A549 (cell line): ENCODE measurements at places on chromosomes 3 and 15. TPM values are rescaled to one million over a fixed set of nuclear protein-coding genes. Genes with fewer than 3 reads are reported as not detected.

SCN5A gene
- polyA plus RNA-seq: 0.09 to 0.16 TPM (median 0.13 TPM) in 3 replicates

GABRA5 gene
- polyA plus RNA-seq: 79.8 to 89.1 TPM (median 82.0 TPM) in 3 replicates

C3orf85 gene
- polyA plus RNA-seq: not detected in 3 replicates

CLPX gene
- 53.3 to 65.9 TPM (median 55.4 TPM) in 3 replicates for polyA plus RNA-seq

CHCHD6 gene
- 18.1 to 18.9 TPM (median 18.3 TPM) in 3 replicates for polyA plus RNA-seq

- DNase-seq: peak; percentile 25
Measured at GRCh38 chr15:43775411-43775965, 1.3 kb downstream of the ELL3 start.

DNA sequence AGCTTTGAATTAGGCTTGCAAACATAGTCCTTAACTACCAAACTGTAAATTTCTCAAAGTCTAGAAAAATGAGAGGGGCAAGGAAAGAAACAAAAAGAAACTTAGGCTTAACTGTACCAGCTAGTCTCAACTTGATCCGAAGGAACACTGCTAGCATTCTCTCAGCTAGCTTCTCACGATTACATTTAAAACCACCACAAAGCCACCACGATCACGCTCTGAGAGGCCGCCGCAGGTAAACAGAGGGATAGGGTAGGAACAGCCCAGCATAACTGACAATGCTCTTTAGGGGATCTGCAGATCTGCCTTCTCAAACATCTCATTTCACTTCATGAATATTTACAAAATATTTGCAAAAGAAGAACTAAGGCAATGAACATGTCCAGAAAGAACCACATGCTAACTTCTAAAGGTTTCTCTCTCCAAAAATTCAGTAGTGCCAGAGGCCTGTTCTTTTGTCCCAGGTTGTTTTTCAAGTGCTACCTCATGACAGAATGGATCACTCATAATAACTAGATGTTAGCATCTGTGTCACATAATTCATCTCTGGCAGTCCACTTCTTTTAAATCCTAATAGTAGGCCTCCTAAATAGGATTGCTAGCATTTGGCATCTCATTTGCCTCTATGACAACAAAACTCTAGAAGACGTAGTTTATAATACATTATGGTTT, 18.9 kb downstream of the VGLL4 start:
- DNase-seq: no peak

DNA sequence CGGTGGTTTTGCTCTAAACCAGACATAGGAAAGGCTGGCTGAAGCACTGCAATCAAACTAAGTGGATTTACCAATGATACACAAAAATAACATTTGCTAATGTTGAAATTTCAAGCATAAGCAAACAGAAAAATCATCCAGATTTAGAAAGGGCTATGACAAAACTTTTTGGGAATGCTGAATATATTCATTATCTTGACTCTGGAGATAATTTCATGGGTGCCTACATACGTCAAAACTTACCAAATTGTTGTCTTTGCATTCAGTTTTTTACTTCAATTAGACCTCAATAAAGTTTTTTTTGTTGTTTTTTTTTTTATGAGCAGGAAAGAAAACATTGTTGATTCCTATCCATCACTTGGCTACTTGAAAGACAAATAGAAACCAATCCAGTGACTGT, 140.8 kb downstream of the NR2E3 start:
- DNase-seq: no peak

DNA sequence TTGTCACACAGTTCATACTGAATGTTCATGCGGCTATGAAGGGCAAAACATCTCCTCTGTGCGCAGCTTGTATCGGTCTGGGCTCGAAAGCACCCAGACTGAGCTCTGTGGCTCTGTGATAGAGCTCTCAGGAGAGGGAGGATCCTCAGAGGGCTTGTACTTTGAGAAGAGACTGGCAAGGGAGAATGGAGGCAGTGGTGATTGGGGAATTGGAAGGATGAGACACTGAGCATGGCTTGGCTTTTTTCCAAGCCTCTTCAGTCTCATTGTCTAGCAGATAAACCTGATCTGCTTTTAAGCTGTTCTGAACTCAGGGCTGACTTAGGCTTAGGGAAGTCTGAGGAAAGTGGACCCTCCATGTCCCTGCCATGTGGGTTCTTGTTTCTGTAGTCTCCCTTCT, 43.0 kb downstream of the RAD54L2 start:
- no peak for DNase-seq

DNA sequence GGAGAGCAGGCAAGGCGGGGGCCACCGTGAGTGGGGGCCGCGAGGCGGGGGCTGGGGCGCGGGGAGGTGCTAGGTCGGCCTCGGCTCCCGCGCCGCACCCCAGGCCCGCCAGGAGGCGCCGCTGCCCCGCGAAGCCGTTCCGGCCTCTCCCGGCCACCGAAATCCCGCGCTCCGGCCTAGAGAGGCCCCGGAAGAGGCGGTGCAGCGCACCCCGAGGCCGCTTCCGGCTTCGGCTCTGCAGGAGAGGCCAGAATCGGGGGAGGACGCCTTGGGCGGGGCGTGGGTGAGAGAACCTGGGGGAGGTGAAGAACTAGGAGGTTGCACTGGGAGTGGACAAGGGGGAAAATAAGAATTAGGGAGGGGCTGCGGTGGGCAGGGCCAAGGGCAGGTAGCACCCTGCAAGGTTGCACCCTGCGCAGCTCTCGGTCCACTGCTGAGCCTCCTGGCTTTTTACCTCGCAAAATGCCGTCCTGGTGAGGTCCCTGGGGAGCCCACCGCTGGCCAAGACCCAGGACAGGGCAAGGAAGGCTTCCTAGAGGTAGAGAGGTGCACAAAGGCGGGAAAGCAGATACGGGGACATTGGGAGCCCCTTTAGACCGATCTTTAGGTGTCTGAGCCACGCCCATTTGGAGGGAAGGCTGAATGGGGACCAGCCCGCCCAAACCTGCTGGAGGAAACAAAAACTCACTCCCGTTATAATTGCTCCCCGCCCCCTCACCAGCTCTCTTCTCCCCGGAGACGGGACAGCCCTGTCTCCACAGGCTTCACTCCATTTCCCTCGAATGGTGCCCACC, 8.4 kb upstream of the GNAI2 start:
- DNase-seq: peak; percentile 87

DNA sequence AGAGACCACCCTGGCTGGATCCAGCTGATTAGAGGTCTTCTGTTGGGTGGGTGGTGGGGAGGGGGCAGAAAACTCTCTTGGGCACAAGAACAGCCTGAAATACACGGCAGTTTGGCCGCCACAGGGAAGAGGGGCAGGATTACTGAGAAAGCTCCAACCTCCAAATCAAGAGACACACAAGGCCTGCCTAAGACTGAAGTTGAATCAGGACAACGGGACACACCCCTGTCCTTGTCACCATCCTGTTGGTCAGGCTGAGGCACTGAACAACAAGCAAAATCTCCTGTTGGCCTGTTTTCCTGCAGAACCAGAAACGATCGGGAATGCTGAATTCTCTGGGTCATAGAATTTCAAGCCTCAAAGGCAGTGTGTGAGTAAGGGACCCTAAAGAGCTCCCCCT, 247.8 kb downstream of the FAM43A start:
- no peak for DNase-seq

DNA sequence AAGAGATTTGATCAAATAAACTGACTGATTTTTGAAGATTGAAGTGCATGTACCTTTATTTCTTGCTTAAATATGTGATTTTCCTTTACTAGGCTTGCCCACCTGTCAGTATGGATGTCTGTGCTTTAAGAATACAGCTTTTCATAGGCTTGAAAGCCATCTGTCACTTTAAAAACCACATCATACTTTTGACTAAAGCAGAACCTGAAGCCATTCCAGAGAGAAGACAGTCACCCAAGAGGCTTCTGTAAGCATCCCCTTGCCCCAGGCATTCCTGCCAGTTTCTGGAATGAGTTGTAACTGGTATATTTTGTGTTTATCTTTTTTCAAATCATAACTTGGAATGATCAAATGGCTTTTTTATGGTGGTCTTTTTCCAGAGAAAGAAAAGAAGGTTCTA, 24.0 kb downstream of the HPS3 start:
- DNase-seq: no peak

DNA sequence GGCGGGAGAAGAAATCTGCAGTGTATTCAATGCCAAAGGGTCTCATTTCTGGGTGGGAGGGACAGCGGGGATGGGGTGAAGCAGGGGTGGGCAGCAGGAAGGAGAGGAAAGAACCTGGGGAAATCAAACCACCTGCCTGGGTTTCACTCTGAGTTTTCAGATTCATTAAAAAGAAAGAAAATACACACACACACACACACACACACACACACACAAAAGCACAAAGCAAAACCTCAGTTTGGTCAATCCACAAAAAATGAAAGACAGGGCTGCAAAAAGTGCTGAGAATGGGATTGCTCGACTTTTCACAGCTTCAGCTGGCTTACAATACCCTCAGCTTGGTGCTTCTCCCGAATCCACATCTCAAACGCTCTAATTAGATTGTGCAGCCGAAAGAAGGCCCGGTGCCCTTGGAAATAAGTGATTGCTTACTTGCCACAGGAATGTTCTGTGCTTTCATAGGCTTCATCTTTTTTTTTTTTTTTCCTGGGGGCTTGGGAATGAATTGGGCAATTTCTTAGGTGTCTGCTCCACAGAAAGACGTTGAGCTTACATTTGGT, 370.5 kb downstream of the RORA start:
- no peak for DNase-seq

GRCh38 chr15:70187331-70187730, 89.6 kb upstream of the TLE3 start:
- no peak for DNase-seq

DNA sequence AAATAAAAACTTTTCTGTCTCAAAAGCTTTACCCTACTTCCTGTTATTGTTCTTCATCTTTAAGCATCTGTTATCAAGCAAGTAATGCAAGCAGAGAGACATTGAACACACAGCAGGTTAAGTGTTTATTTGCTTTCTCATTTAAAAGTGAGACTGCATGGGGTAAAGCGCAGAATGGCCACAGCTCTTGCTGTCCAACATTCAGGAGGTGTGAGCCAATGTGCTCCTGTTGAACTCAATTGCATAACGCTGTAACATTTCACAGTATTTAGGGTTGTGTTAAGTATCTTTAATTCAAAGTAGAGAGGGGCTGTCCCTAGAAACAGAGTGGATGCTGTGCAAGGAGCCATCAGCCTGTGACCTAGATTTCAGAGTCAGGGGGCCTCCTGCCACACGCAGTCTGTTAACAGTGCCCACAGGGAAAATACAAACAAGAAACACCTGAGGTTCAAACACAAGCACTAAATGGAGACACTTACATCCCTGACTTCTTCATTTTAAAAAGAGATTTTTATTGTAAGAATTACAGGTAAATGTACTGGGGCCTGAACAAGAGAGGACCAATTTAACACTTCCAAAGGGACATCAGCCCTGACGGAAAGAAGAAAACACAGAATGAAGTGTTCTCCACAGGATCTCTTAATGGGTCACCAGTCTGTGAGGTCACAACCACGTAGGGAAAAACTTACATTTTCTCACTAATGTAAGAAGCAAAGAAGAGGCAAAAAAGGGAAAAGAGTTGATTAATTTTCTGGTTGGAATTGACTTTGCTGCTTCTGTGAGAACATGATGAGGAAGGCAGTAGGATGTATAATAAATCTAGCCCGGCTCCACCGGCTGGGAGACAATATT, 815.1 kb downstream of the VGLL3 start:
- no peak for DNase-seq

DNA sequence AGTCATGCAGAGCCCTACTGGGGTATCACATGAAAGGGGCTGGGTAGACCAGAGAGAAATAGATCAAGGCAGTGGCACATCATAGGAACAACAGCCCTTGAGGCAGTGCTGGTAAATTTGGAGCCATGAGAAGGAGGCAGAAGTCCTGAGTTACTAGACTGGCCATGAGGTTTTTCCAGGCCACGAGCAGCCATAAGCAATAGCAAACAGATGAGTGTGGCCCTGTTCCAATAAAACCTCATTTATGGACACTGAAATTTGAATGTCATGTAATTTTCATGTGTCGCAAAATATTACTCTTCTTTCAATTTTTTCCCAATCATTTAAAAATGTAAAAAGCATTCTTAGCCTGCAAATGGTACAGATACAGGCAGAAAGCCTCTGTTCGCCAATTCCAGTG, 28.1 kb upstream of the LRRN1 start:
- no peak for DNase-seq

DNA sequence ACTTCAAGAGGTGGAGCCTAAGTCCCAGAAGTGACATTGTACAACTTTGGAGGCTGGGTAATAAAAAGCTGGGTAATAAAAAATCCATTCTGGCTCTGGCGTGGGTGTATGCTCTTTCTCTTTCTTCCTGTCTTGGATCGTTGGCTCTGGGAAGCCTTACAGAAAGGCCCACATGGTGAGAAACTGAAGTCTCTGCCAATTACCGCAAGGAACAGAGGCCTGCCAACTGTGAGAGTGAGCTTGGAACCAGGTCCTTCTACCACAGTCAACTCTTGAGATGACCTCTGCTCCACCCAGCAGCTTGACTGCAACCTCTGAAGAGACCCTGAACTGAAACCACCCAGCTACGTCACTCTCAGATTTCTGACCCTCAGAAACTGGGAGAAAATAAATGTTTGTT, 51.0 kb downstream of the NR2F2 start:
- DNase-seq: no peak
